ENCODE measurements at places on chromosomes 13 and 19.

GRCh38 chr13:74080762-74081161 lies 53.4 kb downstream of the KLF12 start:
- DNase-seq = no peak

- DNase-seq = no peak
Observed at GRCh38 chr19:38503077-38503410, 69.6 kb downstream of the RYR1 start.

GRCh38 chr13:91017031-91017668 lies 330.3 kb upstream of the MIR17HG start:
- peak; percentile 29 for DNase-seq

DNA sequence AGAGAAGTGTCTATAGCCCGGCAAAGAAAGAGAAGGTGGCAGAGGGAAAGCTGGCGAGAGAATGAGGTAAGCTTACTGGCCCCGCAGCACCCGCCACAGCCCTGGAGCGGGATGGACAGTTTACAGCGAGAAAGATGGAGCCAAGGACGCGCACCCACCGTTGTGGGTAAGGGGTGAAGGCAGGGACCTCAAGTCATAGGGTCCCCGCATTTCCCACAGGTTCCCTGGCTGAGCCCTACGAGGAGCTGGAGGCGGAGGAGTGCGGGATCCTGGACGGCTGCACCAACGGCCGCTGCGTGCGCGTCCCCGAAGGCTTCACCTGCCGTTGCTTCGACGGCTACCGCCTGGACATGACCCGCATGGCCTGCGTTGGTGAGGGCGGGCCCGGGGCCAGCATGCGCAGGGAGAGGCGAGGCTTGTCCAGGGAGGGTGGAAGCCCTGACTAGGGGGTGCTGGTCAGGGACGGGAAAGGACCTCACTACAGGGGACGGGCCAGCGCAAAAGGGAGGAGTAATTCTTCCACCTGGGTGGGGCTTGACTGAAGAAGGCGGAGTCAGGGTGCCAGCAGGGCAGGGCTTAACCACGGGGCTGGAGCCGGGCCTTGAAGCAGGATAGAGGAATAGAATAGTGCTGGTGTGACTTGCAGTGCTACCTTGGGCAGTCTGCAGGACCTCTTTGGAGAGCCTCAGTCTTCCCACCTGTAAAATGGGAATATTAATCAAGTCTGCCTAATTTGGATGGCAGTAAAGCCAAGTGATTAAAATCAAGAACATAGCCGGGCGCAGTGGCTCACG lies 26.5 kb downstream of the LTBP4 start:
- no peak for DNase-seq

- DNase-seq = no peak
Observed at GRCh38 chr19:38924388-38924787, 6.2 kb downstream of the SARS2 start.

DNA sequence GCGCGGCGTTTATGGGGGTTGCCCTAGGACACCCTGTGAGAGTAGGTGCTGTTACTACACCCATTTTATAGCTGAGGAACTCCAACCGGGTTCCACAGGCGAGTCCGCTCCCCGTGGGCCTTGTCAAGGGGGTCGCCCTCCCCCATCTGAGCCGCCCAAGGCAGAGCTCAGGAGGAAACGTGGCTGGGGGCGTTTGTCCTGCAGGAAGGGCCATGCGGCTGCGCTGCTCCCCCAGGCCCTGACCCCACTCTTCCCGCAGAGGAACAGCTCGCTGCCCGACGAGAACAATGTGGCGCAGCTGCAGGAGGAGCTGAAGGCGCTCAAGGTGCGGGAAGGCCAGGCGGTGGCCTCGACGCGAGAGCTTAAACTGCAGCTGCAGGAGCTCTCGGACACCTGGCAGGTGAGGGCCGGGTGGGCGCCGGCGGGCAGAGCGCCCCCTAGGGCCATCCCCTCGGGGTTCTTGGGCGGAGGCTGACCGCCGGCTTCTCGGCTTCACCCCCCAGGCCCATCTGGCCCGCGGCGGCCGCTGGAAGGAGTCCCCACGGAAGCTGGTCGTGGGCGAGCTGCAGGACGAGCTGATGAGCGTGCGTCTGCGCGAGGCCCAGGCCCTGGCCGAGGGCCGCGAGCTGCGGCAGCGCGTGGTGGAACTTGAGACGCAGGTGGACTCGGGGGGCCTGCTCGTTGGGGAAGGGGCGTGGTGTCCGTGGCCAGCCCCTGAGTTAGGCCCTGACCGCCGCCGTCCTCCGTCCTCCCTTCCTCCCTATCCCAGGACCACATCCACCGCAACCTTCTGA lies 12.4 kb downstream of the PRR36 start:
- DNase-seq = no peak

DNA sequence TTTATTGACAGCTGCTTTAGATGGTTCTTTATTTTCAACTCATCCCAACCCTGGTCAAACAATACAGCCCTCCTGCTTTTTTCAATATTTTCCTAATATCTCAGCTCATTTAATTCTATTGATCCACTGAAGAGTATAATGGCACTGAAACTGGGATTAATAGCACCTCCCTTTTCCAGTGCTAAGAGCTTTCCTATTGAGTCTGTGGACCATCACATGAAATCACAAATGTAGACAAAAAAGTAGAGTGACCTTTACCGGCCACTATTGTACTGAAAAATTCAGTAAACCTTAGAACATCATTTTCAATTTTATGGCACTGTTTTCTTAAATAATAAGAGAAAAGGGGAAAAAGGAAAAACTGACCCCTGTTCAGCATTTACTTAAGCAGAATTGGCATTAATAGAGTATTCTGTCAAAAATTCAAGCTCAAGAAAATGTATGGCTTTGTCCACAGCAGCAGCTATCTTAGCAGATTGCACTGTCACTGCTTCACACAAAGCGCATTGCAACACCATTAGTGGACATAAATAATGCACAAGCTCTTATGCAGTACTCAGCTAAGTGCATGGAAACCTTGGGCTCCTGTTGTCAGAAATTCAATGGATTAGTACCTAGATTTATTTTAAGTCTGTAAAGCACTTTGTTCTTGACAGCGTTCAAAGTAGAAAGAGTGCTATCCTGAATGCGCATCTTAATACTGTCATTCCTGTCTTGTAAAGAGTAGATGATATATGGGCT lies 851.0 kb upstream of the KLHL1 start:
- DNase-seq = no peak

DNA sequence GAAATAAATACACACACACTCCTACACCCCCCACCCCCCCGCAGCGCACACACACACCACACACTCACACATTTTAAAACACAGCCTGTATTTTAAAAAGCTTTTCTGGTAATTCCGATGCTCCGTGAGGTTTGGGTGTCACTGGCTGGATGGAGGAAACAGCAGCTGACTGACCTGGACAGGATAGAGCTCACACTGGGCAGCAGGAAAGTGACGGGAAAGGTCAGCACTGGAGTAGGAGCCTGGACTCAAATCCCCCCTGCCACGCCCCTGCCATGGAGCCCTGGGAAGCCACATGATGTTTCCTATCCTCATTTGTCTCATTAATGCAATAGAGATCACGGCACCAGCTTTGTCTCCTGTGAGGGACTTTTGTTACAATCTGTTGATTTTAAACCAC lies 49.3 kb upstream of the STARD13 start:
- no peak for DNase-seq

- no peak for DNase-seq
Observed at GRCh38 chr13:26943748-26944147, 183.2 kb upstream of the GPR12 start.

DNA sequence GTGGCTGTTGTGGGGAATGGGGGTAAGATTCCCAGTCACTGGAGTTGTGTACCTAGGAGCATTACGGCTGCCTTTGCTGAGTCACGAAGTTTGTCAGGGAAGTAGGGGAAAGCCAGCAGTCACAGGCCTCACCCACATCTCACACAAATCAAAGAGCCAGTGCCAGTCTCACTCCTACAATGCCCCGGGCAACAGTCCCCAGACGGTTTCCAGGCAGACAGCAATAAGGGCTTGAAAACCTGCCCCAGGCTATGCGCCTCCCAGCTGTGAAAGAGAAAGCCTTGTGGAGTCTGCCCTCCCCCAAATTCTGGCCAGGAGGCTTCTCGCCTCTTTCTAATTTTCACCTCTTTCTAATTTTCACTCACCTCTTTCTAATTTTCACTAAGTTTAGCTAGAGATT lies 142.3 kb upstream of the EDNRB start:
- DNase-seq = no peak

DNA sequence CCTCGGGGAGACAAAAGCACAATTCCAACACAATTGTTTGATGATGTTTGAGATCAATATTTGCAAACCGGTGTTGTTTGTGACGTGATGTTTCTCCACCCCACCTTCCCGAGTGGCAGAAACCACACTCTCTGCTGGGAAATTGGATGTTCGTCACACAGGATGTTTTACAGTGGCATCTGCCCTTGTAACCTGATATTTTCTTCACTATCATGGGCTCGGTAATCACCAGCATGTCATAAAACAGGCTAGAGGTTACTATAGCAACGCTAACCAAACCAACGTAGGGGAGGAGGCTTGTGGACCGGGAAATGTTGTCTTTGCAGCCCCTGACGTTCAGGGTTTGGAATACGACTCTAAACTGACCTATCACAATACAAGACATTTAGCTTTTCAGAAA lies 454.5 kb downstream of the IRS2 start:
- DNase-seq = no peak

GRCh38 chr13:30618930-30619279 lies 1.2 kb downstream of the USPL1 start:
- DNase-seq = no peak

GRCh38 chr13:51237386-51237785 lies 15.2 kb downstream of the FAM124A start:
- DNase-seq = no peak

GRCh38 chr13:24361852-24362366 lies 52.5 kb downstream of the C1QTNF9 start:
- DNase-seq = no peak

DNA sequence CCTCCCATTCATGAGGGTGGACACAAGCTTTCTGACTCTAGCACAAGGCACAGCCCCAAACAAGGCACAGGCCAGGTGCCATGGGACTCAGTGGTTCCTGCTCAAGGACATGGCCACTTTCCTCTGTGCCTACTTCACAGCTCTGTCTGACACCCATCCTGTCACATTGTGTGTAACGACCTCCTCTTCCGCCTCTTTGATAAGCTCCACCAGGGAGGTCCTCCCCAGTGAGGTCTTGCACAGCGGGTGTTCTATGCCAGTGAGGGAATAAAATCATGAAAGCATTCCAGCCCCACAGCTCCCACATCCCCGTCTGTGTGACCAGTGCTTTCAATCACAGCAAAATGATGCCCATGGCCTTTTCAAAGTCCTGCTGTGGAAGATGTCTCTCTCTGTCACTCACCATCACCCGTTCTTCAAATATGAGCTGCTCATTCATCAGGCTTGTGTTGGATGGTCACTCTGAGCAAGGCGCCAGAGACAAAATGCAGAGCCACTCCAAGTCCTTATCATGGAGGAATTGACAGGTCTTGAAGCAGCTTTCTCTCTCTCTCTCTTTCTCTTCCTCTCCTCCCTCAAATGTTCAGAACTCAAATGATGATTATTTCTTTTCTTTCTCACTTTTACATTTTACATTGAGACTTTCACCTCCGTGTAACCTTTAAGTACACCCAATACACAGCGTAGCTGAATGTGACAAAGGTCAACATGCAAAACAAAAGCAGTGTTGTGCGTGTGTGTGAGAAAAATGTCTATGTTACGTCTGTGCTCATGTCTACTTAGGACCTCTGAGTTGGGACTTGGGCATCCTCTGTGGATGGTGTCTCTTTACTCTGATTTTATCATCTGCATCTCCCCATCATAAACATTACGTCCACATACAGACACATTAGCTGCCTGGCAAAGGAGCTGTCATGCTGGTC lies 8.0 kb upstream of the SPATA13 start:
- DNase-seq = no peak

GRCh38 chr19:20385061-20385460 lies 180.5 kb downstream of the ZNF737 start:
- DNase-seq = no peak

- DNase-seq = no peak
Observed at GRCh38 chr19:16041991-16042386, 34.3 kb upstream of the TPM4 start.

DNA sequence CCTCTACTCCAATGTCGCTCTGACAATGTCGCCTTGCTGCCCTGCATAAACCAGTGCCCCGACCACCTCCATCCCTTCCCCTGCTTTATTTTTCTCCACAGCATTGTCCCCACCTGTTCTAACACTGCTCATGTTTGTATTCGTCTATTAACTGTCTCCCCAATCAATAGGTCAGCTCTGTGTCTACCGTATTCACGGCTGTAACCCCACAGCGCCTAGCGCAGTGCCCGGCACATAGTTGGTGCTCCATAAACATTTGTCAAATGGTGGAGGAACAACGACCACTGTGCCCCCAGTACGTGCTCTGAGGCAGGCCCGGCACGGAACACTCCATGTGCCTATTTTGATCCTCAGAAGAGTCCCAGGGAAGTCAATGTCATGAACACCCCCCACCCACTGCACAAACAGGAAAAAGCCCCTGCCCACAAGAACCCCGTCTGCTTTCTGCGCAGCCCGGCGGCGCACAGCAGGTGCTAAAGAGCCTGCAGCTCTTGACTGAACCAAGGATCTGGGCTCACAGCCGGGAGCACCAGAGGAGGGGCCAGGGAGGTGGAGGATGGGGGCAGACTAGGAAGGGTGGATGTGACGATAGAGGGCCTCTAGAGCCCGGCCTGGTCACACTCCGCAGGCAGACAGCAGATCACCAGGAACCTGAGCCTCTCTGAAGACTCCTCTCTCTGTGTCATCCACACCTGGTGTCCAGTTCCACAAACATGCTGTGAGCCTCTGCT lies 1.8 kb upstream of the CEACAM16 start:
- no peak for DNase-seq

GRCh38 chr13:47611664-47612288 lies 389.3 kb downstream of the SUCLA2 start:
- DNase-seq = no peak

Measured in GM18507 (cell line).